HFFc6 (cell line): ENCODE measurements at places on chromosomes 5 and 9. TPM values are rescaled to one million over a fixed set of nuclear protein-coding genes. Genes with fewer than 3 reads are reported as not detected.

GRCh38 chr9:107112707-107113243 lies 170.3 kb upstream of the RAD23B start:
- peaks cover 6% of the 10 kb centered on the region for H3K27me3 ChIP-seq
- no peaks in the 10 kb centered on the region for H3K4me1 ChIP-seq
- no peak overlapping the region for H3K4me3 ChIP-seq
- DNase-seq, result no peak
- H3K36me3 ChIP-seq, result no peaks in the 10 kb centered on the region

- H3K36me3 ChIP-seq, result peaks cover 13% of the 10 kb centered on the region
- H3K27me3 ChIP-seq, result peaks cover 1% of the 10 kb centered on the region; the same call in 1 of the 2 replicates
- peak; percentile 94 for DNase-seq
- peaks cover 43% of the 10 kb centered on the region for H3K4me1 ChIP-seq
- peak overlapping the region; percentile 82 for H3K4me3 ChIP-seq
Observed at GRCh38 chr5:80246995-80247729, 8.7 kb downstream of the SERINC5 start.

DNA sequence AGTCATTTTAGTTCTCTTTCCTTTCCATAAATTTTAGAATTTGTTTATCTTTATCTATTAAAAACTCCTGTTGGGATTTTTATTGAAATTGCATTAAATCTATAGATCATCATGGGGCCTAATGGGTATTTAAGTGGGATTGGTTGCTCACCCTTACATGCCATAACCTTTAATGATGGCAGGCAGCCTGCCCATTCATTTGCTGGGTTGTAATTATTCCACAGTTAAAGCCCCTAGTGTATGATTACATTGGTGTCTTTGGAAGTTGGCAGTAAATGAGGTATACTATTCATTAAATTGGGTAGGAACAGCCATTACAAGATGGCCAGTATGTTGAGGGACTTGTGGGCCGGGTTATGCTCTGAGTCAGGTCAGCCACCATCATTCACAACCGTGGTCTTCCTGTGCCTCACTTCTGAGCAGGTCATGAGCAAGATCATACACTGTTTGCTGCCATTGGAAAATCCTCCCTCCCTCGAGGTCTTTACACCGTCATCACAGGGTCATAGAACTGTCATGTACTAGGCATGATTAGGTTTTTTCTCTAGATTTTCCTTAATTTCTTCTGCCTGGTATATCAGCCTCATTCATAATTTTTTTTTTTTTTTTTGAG lies 59.5 kb downstream of the CYSTM1 start:
- H3K4me1 ChIP-seq, result peaks cover 8% of the 10 kb centered on the region
- H3K27me3 ChIP-seq, result peaks cover 6% of the 10 kb centered on the region
- no peak overlapping the region for H3K27ac ChIP-seq

The SV2C gene
- total RNA-seq, result not detected in 2 replicates

The SAPCD2 gene
- total RNA-seq, result 7.5 to 15.0 TPM (median 11.3 TPM) in 3 replicates

GRCh38 chr9:133419005-133419404 lies 1.2 kb upstream of the REXO4 start:
- peak overlapping the region; percentile 86 for H3K27ac ChIP-seq
- H3K4me3 ChIP-seq, result peak overlapping the region; percentile 97
- H3K27me3 ChIP-seq, result no peaks in the 10 kb centered on the region; the same call in 1 of the 2 replicates

DNA sequence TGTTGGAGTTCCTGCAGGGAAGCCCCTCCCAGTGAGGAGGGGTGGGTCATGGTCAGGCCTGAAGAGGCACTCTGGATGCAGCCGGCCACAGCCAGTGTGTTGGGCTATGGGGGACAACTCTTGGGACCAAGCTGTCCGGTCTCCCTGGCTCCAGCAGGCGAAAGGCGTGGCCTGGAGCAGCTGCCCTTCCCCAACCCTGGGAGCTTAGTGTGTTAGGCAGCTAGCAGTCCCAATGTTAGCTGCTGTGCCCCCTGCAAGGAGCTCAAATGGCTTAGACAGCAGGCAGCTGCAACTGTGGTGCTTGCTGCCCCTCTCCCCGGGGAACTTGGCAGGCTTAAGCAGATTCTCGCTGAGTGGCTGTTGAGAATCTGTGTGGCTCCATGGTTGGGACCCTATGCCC lies 67.5 kb upstream of the ACTBL2 start:
- no peak for DNase-seq
- no peak overlapping the region for H3K27ac ChIP-seq
- H3K4me1 ChIP-seq, result no peaks in the 10 kb centered on the region
- H3K4me3 ChIP-seq, result no peak overlapping the region
- peaks cover 23% of the 10 kb centered on the region for H3K27me3 ChIP-seq

DNA sequence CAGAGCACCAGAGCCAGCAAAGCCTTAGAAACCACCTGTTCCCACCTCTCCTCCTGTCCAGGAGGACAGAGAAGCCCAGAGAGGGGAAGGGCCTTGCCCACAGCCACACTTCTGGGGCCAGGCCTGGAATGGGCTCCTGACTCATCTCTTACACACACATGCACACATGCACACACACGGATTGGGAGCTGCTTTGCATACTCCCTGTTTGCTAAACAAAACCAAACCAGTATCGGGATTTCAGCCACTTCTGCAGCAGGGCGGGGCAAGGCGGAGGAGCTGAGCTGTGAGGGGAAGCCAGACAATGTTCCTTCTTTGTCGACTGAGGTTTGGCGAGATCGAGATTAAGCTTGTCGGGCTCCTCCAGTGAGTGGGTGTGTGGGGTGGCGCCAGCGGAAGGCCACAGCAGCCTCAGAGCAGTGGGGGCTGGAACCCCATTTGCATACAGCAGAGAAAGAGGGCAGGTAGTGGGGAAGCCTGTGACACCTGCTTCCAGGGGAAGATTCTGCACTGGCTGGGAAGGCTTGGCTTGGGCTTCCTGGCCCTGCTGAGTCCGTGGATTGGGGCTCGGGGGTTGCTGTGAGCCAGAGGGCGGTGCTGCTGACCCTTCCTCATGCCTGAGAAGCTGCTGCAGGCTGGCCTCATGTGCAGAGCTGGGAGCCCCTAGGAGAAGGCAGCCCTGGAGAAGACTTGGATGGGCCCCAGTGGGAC lies 16.1 kb downstream of the GFI1B start:
- peaks cover 12% of the 10 kb centered on the region for H3K4me1 ChIP-seq
- no peak overlapping the region for H3K27ac ChIP-seq
- peak; percentile 54 for DNase-seq
- H3K4me3 ChIP-seq, result no peak overlapping the region
- no peaks in the 10 kb centered on the region for H3K36me3 ChIP-seq
- H3K27me3 ChIP-seq, result peaks cover 44% of the 10 kb centered on the region

The PCDHA3 gene
- total RNA-seq, result not detected in 3 replicates

DNA sequence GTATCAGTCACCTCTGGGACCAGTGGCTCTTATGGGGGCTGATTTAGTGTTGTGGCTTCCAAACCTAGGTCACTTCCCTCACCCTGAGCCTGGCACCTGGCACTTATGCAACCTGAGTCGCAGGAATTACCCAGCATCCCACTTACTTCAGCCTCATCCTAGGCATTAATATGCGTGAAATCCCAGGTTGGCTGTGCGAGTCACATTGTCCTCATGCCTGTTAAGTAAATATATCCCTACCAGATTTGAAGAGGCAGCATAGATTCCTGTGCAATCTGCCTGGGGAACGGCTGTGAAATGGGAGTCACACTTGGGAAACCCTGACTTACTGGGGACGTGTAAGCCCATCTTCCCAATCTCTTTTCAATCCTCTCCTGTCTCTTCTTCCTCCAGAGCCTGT lies 42.7 kb upstream of the AKNA start:
- no peaks in the 10 kb centered on the region for H3K36me3 ChIP-seq

DNA sequence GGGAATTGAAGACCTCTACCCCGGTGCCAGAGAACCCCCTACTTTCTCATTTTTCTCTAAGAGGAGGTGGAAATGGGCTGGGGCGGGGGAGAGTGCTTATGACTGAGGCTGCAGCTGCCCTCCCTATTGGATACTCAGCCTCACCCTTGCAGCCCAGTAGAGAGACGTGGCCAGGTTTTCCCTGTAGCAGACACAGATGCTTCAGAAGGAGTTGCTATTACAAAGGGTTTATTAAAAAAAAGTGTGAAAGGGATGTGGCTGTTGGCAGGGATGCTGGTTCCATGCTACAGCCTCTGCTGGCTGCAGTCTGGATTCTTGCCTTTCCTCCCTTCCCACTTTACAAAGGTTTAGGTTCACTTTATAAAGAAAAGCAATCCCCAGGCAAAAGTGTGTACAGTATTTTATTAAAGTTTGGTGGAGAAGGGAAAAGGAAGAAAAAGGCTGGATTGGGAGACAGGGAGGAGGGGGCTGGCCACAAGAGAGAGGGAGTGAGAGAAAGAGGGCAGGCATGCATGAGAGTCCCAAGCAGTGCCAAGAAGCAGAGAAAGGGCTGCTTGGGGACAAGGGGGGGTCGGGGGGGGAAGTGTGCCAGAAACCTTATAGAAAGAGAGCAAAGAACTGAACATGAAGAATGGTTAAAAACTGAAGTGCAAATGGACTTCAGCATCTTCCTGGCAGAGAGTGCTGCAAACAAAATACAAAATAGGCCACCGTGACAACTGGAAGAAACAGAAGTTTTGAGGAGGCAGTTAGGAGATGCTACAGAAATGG lies 29.5 kb upstream of the NFIB start:
- H3K4me1 ChIP-seq, result 0 out of 2 replicates have a peak, but pooled peaks cover 4% of the 10 kb centered on the region
- H3K27ac ChIP-seq, result no peak overlapping the region
- no peak for DNase-seq
- H3K36me3 ChIP-seq, result no peaks in the 10 kb centered on the region

The FOXD4 gene
- total RNA-seq, result 0.25 to 0.51 TPM (median 0.38 TPM) in 3 replicates

DNA sequence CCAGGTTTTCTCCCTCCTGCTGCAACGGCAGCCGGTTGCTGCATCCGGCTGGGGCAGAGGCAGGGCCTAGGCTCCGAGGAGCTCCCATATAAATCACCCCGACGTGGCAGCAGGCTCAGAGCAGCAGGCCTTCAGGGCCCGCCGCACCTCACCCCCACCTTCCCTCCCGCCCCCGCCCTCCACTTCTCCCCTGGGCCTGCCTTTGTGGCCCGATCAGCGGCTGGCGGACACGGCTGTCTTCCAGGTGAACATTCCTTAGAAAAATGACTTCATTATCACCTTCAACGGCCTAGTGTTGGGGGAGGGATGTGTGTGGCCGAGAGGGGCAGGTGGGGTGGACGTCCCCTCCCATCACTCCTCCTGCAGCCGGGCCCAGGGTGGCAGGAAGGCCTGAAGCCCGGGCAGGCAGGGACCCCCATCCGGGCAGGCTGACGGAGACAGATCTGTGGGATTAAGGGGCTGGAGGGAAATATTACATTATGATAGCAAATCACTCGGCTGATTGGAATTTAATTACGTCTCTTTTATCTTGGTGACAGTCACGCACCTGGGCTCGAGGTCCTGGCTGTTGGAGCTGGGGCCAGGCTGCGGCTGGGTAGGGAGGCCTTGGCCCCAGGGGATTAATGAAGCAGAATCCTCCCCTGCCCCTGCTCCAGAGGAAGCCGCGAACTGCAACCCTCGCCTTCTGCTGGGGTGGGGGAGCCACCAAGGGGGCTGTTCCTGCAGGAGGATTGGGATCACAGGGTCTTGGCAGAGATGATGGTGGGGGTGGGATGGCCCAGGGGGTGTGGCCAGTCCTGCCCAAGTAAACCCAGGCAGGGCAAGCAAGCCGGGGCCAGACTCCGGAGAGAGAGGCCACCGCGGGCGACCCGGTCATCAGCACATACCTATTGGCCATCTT lies 38.4 kb upstream of the RXRA start:
- H3K4me3 ChIP-seq, result no peak overlapping the region
- DNase-seq, result no peak
- H3K27ac ChIP-seq, result no peak overlapping the region

DNA sequence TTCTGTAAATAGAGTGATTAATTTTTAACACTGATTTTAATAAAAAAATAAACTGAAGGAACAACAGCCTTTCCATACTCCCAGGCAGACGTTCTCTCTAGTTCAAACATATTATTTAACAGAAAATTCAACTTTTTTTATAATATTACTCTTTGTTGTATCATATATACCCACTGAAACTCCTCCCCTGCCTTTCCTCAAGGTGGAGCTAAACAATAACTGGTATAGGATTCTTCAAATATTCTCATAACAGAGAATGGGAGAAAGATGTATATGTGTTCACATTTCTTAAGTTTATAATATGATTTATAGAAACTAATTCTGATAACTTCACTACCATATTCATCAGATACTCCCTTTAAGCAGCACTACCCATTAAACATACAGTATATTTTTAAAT lies 83.4 kb downstream of the CYLC2 start:
- no peak for DNase-seq
- no peak overlapping the region for H3K4me3 ChIP-seq
- H3K36me3 ChIP-seq, result no peaks in the 10 kb centered on the region
- H3K27ac ChIP-seq, result no peak overlapping the region
- H3K4me1 ChIP-seq, result no peaks in the 10 kb centered on the region

The GAS1 gene
- 6.7 and 8.7 TPM in 2 replicates for total RNA-seq

The GBGT1 gene
- total RNA-seq, result 1.7 to 1.9 TPM (median 1.7 TPM) in 3 replicates
